ENCODE measurements at places on chromosomes 1 and 21. TPM values are rescaled to one million over a fixed set of nuclear protein-coding genes. Genes with fewer than 3 reads are reported as not detected.

Gene PADI4
- total RNA-seq, result not detected

Gene THEM5
- 0.99 TPM for total RNA-seq

Gene SLAMF8
- total RNA-seq, result not detected

Gene CFAP126
- not detected for total RNA-seq

Gene C1orf94
- total RNA-seq, result not detected

Gene CD247
- not detected for total RNA-seq

Gene NASP
- 67.7 TPM for total RNA-seq

All from airway epithelial cell (primary cell).